ENCODE measurements at places on chromosomes 12 and 14.

DNA sequence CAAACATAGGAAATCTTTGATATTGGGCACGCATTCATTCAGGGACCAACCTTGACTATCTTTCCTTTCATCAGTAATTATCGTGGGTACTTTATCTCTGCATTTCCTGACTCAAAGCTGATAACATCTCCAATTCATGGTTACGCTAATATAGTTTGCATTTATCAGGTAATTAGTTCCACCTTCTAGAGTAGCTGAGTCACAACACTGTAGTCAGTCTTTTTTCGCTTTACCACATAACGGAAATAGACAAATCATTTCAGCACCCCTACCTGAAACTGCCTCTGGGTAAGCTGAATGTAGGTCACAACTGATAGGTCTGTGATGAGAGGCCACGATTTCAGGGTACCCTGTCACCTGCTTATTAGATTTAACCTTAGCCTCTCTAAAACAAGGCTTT is 36.7 kb upstream of the IL22 start:
- DNase-seq: no peak

DNA sequence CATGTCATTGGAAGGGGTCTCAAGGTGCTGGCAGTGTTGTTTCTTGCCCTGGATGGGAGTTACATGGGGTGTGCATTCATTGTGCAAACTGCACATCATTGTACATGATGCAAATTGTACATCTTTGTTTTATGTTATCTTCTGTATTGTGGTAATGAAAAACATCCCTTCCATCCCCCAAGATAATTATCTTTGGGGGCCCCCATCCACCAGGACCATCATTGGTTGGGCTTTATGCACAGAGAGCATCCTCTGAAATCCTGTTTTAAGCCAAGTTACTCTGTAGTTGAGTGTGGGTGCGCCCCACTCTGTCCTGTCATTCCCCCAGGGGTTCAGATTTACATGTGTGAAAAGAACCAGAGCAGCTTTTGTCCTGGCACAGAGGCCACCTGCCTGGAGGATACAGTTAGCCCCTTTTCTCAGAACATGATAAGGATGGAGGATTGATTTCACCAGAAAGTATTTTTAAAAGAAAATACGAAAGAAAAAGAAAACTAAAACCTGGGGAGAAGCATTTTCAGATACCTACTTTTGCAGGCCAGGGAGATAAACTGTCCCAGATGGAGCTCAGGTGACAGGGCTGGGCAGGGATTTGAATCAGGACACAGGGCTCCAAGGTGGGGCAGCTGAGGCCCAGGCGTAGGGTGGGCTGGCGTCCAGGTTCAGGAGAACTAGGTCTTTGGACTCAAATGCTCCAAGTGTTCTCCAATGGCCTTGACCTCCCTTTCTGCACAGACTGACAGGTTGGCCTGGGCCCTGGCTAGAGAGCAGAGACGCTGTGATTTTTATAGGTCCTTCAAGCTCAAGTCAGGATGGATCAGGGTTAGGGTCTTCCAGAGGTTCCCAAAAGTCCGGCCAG is 17.2 kb downstream of the WSCD2 start:
- no peak for DNase-seq

DNA sequence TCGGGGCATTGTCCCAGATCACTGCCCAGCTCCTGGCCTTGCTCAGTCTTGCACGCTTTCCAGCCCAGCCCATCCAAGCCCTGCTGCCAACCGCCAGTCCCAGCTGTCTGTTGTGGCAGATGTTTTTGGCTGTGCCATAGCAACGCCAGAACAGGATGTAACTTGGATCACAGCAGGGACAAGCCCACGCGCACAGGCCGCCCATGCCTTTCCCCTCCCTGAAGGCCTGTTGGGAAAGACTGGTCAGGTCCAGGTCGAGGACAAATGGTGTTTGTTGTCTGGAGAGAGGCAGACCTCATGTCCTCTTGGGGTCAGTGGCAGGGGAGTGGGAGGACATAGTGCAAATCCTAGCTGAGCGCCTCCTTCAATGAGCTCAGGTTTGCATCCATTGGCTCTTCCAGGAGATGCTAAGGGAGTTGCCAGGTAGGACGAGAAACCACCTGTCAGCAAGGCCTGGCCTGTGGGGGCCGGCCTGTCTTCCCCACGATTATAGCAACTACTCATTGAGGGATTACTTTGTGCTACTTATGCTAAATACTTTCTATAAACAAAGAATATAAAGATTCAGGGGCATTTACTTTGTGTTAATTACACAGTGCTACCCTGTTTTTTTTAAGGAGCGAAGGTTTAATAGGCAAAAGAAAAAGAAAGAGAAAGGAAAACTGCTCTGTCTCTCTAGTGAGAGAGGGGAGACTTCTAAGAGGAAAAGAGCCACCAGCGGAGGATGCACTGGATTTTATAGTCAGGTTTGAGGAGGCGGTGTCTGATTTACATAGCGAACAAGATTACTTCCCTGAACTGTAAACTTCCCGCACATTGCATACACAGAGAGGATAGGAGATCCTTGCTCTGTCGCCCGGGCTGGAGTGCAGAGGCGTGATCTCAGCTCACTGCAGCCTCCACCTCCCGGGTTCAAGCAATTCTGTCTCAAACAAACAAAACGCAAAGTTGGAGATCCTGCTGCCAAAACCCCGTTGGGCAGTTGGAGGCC is 42.8 kb upstream of the CORO1C start:
- no peak for DNase-seq

- DNase-seq: no peak
Measured at GRCh38 chr12:12506496-12506890, 56.2 kb downstream of the DUSP16 start.

DNA sequence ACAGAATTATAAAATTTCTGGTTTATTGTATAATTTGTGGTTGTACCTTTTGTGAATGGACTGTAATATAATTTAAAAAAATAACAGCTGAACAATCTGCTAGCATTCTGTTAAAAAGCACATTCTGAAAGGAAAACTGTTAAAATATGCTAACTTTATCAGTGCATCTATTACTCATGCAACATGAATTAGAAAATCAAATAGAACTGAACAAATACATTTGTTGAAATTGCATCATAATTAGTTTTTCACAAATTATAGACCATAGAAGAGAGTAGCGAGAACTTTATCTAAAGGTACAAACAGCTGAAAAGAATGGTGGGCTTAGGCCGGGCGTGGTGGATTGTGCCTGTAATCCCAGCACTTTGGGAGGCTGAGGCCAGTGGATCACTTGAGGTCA is 33.0 kb downstream of the PTPN21 start:
- no peak for DNase-seq

DNA sequence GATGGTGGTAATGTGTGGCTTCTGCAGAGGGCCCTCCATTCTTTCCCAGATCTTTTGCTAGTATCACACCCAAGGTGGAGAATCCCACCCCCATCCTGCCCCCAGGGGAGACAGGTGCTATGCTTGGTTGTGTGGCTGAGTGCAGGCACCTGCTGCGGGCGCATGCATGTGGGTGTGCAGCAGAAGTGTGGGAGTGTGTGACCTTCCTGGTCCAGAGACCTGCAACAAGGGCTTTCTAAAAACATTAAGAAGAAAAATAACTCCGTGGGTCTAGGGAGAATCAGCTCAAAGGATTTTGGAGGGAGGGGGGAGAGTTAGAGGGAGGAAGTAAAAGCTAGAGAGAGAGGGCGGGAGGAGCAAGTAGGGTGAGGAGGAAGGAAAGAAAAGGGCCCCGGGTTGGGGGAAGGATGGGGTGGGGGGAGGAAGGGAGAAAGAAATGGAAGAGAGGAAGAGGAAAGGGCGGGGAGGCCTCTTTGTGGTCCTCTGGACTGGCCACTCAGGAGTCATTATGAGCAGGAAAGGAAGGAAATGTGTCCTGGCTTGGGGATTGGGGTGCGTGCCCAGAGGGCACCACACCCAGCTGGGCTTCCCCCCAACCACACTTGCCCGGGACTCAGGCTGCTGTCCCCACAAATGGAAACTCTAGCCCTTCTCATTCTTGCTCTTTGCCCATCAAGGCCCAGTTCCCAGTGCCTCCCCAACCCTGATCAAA is 3.1 kb upstream of the FIGNL2 start:
- no peak for DNase-seq

- DNase-seq: no peak
Measured at GRCh38 chr14:42854061-42854460, 1247.4 kb downstream of the LRFN5 start.

DNA sequence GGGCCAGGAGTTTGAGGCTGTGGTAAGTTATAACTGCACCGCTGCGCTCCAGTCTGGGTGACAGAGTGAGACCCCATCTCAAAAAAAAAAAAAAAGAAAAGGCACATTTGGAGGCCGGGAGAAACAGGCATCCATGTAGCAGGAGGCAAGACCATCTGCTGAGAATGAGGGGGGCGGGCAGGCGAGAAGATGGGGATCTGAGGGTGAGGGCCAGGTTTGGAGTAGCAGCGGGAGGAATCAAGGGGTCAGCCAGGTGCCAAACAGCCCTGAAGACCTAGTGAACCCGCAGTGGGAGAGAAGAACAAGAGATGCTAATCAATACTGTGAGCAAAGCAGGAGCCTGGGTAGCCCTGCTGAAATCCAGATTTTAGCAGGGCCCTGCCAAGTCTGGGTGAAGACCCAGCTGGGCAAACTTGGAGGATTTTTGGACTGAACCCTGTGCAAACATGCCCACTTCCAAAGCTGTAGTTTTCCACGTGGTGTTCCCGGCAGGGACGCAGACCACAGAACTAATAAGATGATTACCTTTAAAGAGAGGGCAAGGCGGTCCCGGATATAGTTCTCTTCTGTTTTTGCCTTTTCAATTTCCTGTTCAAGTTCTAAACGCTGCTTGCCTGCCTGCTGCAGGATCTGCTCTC is 61.0 kb downstream of the NIN start:
- DNase-seq: no peak

- no peak for DNase-seq
Measured at GRCh38 chr12:30909349-30910037, 17.1 kb upstream of the TSPAN11 start.

GRCh38 chr12:109915171-109916040 is 15.3 kb downstream of the TCHP start:
- no peak for DNase-seq

All from stimulated activated CD8-positive, alpha-beta memory T cell treated with anti-CD3 and anti-CD28 coated beads, Interleukin-15, amount 100 ng/mL, for 1 hour (primary cell).